IMR-90 (cell line): ENCODE measurements at places on chromosomes 7 and 10.

DNA sequence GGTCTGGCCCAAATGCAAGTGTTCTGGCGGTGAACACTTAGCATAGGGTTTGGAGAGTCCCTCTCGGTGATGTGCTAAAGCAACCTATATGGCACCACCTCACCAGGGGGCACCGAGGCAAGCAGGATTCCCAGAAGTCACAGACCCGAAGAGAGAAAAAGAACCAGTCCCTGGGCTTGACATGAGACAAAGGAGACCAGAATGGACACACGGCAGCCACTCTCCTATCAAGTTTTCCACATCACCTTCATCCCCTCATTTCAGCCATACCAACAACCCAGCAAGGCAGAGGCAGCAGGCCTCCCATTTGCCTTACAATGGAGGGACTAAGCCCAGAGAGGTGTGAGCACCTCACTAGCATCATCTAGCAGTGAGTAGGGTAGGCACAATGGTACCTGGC lies 19.7 kb downstream of the GPRIN2 start:
- DNase-seq = no peak

DNA sequence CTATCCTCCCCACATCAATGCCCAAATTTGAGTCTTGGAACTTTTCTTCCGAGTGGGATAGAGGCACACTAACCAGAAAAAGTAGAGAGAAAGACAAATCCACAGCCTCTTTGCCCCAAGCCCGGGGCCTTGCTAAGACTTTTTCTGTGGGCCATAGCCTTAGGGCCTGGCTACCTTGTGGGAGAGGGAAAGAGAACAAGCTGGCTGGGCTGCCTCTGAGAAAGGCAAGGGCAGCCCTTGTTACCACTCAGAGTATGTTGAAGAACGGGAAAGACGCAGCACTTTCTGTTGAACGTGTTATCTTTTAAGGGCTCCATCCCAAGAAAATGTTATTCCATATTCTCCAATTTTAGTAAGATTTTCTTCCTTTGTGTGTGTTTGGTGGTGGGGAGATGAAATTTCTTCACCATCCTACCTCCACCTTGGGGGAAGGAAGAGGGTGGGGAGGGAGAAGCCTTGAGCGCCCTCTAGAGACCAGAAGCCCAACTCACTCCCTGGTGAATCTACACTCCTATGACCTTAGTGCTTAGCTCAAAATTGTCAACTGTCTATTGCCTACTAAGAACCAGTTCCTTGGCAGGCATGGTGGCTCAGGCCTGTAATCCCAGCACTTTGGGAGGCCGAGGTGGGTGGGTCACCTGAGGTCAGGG lies 3.9 kb upstream of the NRF1 start:
- no peak for DNase-seq

DNA sequence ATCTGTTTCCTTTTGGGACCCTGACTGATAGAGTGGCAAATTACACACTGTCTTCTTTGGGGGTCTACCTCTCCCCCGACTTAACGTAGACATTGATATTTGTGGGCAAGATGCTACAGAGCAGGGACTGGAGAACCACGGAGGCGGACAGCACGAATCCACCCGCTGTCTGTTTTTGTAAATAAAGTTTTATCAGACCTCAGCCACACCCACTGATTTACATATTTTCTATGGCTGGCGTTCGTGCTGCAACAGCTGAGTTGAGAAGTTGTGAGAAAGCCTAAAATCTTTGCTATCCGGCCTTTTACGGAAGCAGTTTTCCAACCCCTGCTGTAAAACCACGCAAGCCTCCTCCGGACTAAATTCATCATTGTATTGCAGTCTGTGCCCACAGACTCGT lies 17.2 kb upstream of the SLC35B4 start:
- no peak for DNase-seq

GRCh38 chr10:71252220-71252619 lies 39.9 kb downstream of the UNC5B start:
- DNase-seq = no peak

DNA sequence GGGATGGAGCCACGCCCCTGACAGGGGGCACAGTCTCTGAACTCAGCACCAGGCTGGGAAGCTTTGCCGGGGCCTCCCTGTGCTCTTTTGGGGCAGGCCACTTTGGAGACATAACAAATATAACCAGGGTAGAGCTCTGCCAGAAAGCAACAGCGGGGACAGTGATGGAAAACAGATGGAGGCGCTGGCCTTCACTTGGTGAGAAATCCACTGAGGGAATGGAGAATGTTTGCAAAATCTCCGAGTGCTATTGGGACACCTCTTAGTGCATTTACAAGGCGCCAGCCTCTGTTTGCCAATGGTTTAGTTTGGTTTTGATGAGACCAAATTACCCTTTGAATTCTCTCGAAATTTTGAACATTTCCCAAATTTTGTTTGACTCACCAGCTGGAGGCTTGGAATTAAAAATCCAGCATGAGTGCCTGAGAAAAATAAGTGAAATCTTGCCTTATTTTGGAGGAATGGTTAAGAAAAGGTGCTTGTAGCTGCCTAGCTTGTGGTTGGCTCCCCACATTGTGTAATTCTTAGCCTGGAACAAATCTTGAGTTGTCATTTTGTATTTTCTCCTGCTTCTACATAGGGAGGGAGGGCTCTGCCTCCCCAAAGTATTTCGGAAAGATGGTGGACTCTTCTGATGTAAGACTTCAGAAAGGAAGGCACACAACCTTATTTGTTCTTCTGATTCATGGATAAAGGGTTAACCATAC lies 980.5 kb downstream of the LRMDA start:
- no peak for DNase-seq

DNA sequence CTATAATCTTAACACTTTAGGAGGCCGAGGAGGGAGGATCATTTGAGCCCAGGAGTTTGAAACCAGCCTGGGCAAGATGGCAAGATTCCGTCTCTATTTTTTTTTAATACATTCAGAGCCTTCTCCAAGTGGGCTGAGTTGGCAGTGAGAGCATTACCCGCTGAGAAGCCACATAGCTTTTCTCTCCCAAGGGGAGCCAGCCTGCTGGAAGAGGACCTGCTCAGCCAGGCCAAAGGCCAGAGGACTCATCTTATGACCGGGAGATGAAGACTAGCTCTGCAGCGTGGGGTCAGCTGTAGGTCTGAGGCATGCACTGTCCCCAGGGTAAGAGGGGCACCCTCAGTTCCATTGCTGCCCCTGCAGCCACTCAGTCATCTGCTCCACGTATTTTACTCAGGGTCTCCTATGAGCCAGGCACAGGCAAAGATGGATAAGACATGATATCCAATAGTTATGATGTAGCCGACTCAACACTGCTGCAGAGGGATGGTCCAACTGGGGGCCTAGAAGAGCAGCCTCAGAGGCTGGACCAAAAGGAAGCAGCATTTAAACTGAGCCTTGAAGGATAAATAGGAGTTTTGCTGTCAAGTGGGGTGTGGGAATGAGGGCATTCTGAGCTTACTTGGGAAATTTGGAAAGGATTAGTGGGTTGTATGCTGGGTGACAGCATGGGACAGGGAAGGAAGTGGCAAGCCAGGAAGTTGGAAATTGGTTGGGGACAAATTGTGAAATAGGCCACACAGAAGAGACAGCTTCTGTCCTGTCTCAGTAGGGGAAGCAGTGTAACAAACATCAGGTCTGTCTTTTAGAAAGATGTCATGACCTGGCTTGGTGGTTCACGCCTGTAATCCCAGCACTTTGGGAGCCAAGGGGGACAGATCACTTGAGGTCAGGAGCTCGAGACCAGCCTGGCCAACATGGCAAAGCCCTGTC lies 1.6 kb upstream of the MARVELD1 start:
- DNase-seq = no peak
